ENCODE measurements at places on chromosomes 16 and 17. TPM values are rescaled to one million over a fixed set of nuclear protein-coding genes. Genes with fewer than 3 reads are reported as not detected.

FLCN gene
- 14.4 TPM for polyA plus RNA-seq

RRAD gene
- polyA plus RNA-seq = 13.3 TPM

CES1 gene
- polyA plus RNA-seq = 16.6 TPM

IGF2BP1 gene
- polyA plus RNA-seq = 0.07 TPM

WNT9B gene
- 0.02 TPM for polyA plus RNA-seq

DNA sequence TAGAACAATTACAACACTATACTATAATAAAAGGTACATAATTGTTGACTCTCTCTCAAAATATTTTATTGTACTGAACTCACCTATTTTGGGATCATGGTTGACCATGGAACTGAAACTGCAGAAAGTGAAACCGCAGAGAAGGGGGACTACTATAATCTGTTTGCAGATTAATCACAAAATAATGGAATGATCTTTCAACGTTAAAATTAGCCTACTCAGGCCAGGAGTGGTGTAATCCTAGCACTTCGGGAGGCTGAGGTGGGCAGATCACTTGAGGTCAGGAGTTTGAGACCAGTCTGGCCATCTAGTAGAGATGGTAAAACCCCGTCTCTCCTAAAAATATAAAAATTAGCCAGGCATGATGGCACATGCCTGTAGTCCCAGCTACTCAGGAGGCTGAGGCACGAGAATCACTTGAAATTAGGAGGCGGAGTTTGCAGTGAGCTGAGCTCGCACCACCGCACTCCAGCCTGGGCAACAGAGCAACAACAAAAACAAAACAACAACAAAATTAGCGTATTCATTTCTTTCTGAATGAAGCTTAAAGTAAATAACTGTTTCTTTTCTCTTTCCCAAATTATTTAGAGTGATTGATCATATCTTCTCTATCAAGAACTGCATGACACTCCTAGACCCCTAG is 45.6 kb downstream of the IKZF3 start:
- DNase-seq = no peak

C16orf74 gene
- polyA plus RNA-seq = 6.4 TPM

ARMC5 gene
- 19.7 TPM for polyA plus RNA-seq

GRCh38 chr17:47277921-47278320 is 24.3 kb downstream of the ITGB3 start:
- DNase-seq = no peak

ANKRD40CL gene
- 0.05 TPM for polyA plus RNA-seq

DNA sequence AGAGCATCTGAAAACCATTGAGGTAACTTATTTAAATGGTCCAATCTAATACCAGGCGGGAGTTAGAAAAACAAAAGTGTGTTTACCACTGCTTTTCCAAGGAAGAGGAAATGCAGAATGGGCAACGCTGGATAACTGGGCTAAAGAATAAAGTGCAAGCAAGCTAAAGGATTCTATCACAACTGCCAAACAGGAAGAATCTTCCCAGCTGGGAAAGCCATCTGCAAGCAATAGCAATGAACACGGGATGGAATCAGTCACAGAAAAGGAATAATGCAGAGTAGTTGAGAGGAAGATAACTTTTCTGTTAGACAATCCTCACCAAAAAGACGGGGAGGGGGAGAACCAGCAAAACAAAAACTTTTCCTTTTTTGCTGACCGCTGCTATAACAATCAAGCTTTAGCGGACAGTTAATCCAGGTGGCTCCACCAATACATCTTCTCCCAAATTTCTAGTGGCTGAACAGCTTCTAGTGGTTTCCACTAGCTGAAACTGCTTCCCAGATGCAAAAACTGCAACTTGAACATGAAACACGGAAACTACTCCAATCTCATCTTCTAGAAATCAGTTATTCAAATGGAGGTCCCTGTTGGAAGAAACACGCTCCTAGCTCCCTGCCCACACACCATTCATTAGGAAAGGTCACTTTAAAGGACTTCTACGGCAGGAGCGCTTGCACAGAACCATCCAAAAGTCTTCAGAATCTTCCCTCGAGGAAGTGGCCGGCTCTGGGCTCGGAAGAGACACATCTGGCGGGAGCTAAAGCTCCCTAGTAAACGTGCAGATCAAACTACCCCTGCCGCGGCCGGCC is 929 bp downstream of the TMEM11 start:
- no peak for DNase-seq

SBK1 gene
- 5.2 TPM for polyA plus RNA-seq

GRCh38 chr16:66223176-66223780 is 143.2 kb upstream of the CDH5 start:
- no peak for DNase-seq

SLC13A2 gene
- polyA plus RNA-seq = 0.09 TPM

SHISA9 gene
- 0.07 TPM for polyA plus RNA-seq

GRCh38 chr17:6070913-6071511 is 833 bp downstream of the WSCD1 start:
- DNase-seq = no peak

- DNase-seq = no peak
Measured at GRCh38 chr17:33689725-33690124, 396.6 kb upstream of the ASIC2 start.

DNA sequence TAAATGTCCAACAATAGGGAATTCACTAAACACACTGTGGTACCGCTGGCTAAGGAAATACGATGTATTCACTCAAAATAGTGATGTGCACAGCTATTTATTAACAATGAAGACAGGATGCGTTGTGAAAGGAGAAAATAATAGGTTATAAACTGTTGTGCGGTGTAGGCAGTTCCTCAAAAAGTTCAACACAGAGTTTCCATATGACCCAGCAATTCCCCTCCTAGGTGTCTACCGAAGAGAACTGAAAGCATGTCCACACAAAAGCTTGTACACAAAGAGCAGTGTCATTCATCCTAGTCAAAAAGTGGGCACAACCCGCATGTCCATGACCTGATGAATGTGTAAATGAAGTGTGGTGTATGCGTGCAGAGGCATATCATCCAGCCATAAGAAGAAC is 1.2 kb upstream of the CES1 start:
- DNase-seq = no peak

DNA sequence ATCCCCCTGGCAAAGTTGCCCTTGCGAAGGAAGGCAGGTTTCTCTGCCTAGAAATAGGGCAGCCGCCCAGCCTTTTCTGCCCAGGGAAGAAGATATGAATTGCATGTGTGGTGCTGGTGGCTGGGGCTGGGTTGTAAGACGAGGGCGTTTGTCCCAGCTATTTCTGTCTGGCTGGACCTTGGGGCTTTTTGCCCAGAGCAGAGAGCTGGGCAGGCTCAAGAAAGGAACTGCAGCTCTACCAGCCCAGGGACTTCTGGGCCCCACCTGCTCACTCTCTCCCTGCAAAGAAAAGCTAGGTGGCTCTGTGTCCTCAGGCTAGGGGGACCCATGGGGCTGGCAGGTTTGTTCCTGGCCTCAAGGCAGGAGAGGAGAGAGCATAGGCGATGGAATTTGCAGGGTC is 586 bp downstream of the CACNG1 start:
- DNase-seq = no peak

- no peak for DNase-seq
Measured at GRCh38 chr17:42118545-42118944, 2.6 kb downstream of the KAT2A start.

DNA sequence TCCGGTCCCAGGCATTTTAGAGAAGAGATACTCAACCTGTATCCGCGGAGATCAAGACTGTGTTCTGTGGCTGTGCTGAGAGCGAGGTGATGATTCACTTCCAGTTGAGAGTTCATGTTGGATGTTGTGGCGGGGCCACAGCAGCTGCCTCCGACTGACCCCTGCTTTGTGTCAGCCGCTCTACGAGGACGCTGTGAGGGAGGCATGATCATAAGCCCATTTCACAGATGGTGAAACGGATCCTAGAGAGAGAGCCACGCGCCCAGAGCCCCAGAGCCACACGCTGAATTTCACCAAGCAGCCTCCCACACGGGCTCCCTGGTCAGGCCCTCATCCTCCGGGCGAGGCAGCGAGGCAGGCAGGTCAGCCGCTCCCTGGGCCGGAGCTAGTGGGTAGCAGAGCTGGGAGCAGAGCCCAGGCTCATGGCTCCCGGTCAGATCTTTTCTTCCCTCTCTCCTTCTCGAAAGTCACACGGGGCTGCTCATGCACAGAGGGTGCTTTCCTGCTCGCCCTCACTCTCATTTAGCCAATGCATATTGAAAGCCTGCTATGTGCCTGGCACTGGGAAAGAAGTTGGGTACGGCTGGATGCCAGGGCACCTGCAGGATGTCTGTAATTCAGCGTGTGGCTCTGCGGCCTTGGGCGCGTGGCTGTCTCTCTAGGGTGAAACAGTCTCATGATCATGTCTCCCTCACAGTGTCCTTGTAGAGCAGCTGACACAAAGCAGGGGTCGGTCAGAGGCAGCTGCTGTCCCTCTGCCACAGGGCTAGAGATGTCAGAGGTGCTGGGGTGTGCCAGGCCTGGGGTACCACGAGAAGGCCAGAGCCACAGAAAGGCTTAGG is 155.6 kb upstream of the CHMP6 start:
- DNase-seq = no peak

- no peak for DNase-seq
Measured at GRCh38 chr16:11639925-11640899, 28.0 kb upstream of the SNN start.

- DNase-seq = no peak
Measured at GRCh38 chr17:56908001-56908542, 5.8 kb downstream of the TRIM25 start.

DNA sequence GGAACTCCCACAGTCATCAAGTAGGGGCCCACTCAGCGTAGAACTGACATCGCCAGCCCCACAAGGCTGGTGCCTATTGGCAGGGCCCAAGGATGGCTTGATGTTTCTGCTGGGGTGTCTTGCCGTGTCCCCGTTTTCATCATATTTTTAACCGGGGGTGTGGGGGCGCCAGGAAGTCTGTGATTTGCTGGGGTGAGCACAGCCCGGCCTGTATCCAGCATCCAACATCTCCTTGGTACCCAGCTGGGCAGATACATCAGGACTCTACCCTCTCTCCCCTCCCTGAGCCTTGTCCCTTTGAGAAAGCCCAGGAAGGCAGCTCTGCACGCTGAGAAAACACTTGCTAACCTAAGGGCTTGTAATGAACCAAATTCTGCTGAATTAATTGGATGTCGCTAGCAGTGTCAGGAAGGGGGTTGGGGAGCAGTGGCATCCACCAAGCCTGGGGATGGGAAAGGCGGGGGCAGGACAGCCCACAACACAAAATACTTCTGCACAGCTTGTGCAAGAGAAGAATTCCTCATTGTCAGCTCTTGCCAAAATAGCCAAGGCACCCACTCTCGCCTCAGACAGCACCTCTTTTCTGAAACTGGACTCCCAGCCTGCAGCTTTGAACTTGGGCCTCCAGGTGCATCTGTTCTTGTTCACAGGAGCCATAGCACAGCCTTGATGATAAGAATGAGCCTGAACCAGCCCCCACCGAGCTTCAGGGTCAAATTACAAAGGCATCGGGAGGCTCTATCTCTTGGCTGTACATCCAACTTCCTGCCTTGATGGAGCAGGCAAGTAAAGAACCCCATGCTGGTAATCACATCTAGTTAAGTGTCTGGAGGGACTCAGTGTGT is 63.7 kb upstream of the LYRM9 start:
- DNase-seq = no peak

DNA sequence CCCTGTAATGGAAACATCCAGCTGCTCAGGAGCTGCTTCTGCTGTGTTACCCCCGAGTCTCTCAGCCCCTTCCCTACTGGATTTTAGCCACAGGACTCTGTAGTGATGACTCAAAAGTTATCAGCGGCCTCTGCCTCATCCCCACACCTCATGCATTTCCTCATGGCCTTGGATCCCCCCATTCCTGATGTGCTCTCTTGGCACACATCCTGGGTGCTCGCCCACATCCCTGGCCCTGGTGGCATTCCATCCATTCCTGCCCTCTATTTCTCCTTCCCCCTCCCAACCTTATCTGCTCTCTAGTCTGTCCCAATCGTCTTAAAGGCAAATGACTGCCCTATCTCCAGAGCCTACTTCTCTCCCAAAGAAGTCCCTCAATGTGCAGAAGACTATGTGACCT is 24.6 kb downstream of the MARF1 start:
- DNase-seq = no peak

DNA sequence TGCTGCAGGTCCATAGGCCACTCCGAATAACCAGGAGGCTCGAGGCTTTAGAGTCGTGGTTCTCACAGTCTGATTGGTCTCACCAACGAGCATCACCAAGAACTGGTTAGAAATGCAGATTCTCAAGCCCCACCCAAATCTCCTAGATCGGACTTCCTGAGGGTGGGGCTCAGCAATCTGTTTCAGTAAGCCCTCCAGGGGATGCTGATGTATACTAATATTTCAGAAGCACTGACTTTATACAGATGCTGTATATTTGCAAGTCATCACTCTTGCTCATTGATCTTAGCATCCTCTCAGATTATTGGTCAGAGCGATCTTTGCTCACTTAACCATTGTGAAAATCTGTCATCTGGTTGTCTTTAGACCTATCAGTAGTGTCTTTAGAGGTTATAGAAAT is 4.4 kb upstream of the VAC14 start:
- no peak for DNase-seq

CD300H gene
- polyA plus RNA-seq = 2.8 TPM

DNAAF1 gene
- 3.1 TPM for polyA plus RNA-seq

- no peak for DNase-seq
Measured at GRCh38 chr17:68870161-68870826, 84.9 kb downstream of the ABCA8 start.

HBA1 gene
- 9.9 TPM for polyA plus RNA-seq

DNA sequence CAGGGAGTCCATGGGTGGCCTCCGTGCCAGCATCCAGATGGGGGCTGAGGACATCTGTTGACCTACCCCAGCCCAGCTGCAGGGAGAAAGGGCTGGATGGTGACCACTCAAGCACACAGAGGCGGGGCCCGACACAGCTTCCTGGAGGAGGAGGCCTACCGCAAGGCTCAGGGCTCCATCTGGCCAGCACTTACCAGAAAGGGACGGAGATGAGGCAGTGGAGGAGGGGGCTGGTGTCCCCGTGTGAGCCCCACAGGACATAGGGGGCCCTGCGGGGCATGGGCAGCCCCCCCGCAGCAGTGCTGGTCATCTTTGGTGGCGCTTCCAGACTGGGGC is 147.5 kb upstream of the CIBAR2 start:
- DNase-seq = no peak

GRCh38 chr17:44775838-44776621 is 17.2 kb downstream of the ADAM11 start:
- DNase-seq = no peak

DHX38 gene
- polyA plus RNA-seq = 58.3 TPM

GRCh38 chr17:80303824-80304223 is 43.2 kb downstream of the RNF213 start:
- no peak for DNase-seq

C17orf107 gene
- polyA plus RNA-seq = 1.2 TPM

GRCh38 chr17:9140550-9141424 is 119.5 kb downstream of the NTN1 start:
- DNase-seq = no peak

TRIM25 gene
- 14.9 TPM for polyA plus RNA-seq

CDH3 gene
- 47.5 TPM for polyA plus RNA-seq

GRCh38 chr17:82791532-82791931 is 39.7 kb downstream of the TBCD start:
- no peak for DNase-seq

Data from thymus (tissue), 14 donors.